Stimulated activated CD4-positive, alpha-beta T cell treated with anti-CD3 and anti-CD28 coated beads, Interleukin-4, amount 100 ng/mL, for 48 hours (primary cell): ENCODE measurements at places on chromosomes 6 and 20.

DNA sequence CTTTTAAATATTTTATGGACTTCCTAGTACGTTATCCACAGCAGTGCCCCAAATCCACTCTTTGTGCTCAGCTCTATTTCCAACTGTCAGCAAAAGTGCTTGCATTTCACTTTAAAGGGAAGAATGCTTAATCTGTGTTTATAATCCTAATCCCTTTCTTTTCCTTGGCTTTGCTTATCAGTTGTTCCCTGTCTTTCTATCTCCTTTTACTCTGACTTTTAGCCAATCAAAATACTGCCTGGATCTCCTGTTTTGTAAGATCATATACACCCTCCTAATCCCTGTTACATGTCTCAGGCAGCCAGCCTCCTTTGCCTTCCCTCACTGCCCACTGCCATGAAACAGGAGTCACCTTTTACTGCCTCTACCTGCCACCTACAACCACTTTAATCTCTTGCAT is 102.9 kb downstream of the AIG1 start:
- no peak for DNase-seq

DNA sequence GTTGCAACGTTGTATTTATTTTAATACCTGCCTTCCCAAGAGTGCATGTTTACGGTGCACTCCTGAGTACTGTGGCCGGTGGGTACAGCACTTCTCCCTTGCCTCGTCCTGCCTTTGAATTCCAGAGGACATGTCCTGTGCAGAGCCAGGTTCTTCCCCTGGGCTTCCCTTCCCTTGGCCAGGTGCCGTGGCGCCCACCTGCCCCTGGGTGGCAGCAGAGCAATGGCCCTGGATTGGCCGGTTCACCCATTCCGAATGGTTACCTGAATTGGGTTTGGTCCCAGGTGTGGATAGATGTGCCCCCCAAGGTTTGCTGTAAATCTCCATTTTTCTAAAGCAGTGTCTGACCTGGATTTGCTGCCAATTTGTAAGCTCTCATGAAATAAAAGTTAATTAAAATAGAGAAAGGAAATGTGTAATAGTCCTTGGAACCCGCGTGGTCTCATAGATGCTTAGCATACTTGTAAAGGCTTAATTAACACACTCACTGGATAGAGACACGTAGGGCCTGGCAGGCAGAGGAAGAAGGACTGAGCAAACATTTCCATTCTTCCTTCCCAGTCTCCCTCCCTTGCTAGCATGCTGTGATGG is 40.6 kb downstream of the DTD1 start:
- DNase-seq: peak; percentile 3

- DNase-seq: no peak
Observed at GRCh38 chr6:69289689-69290495, 506.9 kb downstream of the LMBRD1 start.

DNA sequence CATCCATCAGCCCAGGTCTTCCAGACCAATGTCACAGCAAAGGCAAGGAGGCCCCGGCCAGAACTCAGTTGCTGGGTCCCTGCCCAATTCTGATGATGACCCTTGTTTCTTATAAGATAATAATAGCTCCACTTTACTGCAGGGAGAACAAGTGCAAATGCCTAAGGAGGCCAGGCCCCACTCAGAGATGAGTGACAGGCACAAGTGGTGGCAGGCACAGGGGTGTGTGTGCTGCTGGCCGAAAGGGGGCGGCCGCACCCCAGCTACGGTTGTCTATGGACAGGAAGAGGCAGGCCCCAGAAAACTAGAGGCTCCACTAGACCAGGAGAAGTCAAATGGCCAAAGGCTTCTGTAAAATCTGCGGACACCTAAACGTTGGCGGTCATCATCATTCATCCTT is 28.6 kb downstream of the GNAS-AS1 start:
- DNase-seq: no peak

GRCh38 chr6:5112066-5112799 is 27.1 kb downstream of the PPP1R3G start:
- DNase-seq: no peak

DNA sequence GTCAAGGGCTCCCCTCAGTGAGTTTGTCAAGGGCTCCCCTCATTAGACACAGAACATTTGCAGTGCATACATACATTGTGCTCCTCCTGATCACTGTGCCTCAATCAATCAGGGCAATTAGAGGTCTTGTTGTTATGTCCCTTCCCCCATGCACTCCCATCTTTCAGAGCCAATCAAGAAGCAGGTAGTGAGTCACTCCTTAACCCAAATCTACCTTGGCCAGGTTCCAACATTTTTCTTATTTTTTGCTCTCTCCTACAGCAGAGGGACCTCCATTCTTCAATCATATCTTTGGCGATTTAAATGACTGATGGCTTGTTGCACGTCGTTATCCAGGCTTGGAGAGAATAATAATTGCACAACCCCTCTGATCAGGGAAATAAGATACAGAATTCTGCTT is 409.9 kb upstream of the SPTLC3 start:
- DNase-seq: no peak

DNA sequence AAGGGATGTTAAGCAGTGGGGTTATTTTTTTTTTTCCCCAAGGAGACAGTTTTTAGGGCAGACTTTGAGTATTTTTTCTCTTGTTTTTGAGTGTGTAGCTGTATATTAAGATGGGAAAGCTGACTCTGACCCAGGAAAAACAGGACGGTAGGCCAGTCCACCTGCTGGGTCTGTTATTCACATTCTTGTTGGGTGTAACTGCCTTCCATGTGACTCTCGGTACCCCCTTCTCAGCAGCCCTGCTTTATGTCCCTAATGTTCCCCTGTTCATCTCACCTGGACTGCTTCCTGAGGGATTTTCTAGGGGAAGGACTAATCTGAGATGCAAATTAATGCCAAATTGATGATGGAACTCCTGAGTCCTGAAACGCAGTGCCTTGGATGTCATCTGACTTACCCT is 21.9 kb downstream of the FOXO3 start:
- no peak for DNase-seq

GRCh38 chr6:66896415-66896814 is 1189.4 kb upstream of the EYS start:
- DNase-seq: no peak

- peak; percentile 55 for DNase-seq
Observed at GRCh38 chr6:11324453-11325015, 92.1 kb upstream of the NEDD9 start.

GRCh38 chr20:62845416-62846160 is 16.0 kb downstream of the TCFL5 start:
- DNase-seq: no peak

GRCh38 chr6:138430361-138431145 is 26.5 kb downstream of the HEBP2 start:
- DNase-seq: no peak

GRCh38 chr6:12233693-12234571 is 56.2 kb upstream of the EDN1 start:
- DNase-seq: peak; percentile 20

- DNase-seq: no peak
Observed at GRCh38 chr20:62048346-62048761, 17.3 kb downstream of the TAF4 start.

DNA sequence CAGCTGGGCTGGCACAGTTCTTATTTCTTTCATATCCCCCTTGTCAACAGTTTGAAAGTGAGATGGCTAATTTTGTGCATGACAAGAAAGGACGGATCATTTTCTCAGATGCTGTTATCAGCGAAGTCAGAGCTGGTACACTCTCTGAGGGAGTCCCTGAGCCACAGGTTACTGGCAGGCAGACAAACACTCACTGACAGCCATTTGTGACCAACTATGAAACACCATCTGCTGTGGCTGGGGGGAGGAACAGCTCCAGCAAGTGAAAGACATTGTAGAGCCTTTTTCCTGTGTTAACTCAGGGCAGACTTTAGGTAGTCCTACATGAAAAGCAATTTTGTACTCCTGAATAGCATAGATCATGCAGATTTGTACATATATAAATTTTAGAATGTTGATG is 22.2 kb downstream of the OLIG3 start:
- DNase-seq: no peak

- no peak for DNase-seq
Observed at GRCh38 chr20:20440886-20441658, 73.2 kb downstream of the INSM1 start.

DNA sequence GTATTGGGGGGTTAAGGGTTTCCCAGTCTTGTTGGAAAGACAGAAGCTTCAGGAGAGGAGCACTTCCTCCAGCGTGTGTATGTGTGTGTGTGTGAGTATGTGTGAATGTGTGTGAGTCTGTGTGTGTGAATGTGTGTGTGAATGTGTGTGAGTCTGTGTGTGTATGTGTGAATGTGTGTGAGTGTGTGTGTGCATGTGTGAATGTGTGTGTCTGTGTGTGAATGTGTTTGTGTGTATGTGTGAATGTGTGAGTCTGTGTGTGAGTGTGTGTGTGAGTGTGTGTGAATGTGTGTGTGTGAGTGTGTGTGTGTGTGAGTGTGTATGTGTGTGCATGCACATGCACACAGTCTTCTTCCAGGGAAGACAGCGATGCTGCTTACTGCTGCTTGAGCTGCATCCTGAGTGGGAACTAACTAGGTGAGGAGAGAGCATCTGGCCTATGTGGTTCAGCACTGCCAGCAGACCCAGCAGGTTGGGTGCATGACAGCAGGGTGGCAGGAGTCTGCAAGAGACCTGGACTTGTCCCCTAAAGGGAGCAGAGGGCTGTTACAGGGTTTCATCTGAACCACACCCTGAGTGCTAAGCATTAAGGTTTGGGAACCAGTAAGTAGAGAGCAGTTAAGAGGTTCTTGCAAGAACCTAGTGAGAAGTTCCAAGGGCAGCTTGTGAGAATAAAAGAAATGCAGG is 22.7 kb upstream of the CCND3 start:
- DNase-seq: no peak

DNA sequence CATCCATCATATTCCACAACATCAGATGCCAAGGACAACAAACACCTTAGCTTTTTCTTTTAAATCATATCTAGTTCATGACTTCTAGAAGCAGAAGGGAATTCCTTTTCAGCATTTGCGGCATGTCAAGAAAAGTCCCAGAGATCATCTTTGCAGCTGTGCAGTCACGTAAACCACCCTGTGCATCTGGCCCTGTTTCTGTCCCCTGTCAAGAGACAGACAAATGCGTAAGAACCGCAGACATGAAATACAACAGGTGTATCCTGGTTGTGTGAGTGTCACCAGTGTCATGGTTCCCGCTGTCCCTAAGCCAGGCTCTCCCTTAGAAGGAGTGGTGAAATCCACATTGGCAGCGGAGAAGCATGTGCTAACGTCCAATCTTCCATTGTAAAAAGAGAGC is 28.1 kb downstream of the LY86 start:
- DNase-seq: no peak

- DNase-seq: no peak
Observed at GRCh38 chr20:23641936-23642751, 4.4 kb upstream of the CST3 start.

- DNase-seq: no peak
Observed at GRCh38 chr6:24988562-24988961, 52.8 kb upstream of the RIPOR2 start.

DNA sequence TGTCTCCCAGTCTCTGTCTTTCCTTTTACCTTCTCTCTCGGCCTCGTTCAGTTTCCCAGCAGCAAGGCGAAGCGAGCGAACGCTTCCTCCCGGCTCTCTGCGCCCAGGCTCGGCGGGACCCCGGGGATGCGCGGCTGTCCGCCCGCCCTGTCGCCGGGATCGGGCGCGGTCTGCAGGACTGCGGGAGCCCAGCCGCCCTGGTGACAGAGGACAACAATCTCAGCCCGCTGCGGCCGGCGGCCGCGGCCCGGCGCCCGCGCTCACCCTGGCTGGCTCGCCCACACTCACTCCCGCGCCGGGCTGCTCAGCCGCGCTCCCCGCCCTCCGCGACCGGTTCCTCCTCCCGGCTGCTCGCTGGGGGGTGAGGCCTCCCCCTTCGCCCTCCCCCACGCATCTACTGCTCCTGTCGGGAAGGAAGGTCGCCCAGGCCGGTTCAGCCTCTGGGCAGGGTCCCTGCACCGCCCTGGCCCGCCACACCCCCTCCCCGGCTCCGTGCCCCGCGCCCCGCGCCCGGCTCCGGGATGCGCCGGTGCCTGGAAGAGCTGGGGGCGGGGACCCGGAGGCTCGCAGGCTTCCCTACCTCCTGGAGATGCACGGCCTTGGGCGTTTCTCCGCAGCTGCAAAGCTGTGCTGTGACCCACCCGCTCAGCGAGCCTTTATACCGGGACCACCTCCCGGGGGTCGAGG is 410 bp downstream of the SYNE1 start:
- no peak for DNase-seq

GRCh38 chr6:107070686-107071085 is 42.7 kb downstream of the MTRES1 start:
- DNase-seq: no peak

GRCh38 chr6:96898241-96898851 is 655 bp upstream of the NDUFAF4 start:
- no peak for DNase-seq

DNA sequence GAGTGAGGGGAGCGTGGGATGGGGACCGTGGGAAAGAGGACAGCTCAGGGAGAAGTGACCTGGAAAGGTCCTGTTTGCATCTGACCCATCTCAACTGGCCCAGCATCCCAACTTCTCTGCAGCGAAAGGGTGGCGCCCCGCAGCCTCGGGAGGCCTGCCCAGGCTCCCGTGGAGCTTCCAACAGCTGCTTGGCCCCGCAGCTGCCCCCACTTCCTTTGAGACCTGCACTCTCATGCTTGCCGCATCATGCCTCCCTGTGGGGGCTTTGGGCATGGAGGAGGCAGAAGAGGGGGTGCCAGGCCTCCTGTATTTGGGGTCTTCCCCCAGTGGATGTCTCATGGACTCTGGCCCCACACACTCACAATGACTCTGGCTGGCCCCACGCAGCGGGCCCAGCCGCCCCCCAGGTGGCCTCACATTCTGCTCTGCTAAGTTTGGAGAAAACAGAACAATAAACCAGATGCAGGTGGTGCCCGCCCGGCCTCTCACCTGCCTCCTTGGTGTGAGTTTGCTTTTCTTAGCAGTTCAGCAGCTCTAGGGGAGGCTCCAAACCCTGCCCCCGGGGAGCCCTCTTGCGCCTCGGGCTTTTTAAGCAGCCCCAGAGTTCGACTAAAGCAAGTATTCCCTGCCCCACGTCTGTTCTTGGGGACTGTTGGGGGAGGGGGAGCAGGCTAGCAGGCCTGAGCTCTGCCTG is 40.7 kb downstream of the CPXM1 start:
- DNase-seq: no peak

- no peak for DNase-seq
Observed at GRCh38 chr6:159972506-159973268, 3.8 kb downstream of the IGF2R start.

DNA sequence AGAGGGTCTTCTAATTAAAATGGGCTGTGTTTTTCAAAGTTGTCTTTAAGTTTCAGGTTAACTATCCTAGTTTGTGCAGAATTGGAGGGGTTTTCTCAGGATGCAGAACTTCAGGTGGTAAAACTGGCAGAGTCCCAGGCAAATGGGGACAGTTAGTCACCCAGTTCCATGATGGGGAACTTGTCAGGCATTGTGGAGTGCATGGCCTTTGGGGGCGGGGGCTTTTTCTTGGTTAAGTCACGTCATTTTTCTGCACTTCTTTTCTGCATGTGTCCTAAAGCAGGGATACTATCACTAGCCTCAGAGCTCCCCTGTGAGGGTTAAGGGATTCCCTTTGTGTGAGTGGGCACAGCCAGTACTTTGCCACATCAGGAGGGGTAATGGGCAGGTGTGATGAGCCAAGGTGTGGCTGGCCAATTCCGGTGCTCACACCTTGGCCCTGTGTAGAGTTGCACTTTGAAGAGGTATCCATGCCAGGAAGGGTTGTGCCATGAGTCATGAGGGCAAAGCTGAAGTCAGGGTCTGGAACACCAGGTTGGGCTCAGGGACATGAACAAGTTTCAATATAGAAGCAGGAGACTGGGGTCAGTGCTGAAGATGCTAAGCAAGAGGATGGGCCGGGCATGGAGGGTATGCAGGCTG is 126.0 kb upstream of the RREB1 start:
- no peak for DNase-seq

GRCh38 chr20:20237093-20237959 is 130.6 kb upstream of the INSM1 start:
- DNase-seq: peak; percentile 12
